ENCODE measurements at places on chromosomes 11 and 22.

- DNase-seq: no peak
Measured at GRCh38 chr22:25779890-25780289, 37.9 kb downstream of the MYO18B start.

DNA sequence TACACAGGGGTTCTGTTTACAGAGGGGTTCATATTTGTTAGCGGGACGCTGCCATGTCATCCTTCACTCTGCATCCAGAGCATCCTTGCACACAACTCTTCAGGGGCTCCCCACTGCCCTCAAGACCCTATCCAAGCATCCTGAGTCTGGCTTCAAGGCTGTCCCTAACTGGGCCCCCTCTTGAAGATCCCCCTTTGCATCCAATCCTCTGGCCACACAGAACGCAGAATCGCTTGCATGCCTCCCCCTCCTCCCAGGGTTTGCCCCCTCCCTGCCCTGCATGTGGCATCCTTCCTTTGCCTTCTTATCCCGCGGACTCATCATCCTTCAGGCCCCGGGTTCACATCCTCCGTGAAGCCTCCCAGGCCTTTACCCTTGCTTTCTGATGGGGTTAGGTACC lies 18.6 kb downstream of the C1QTNF6 start:
- DNase-seq: peak; percentile 20

DNA sequence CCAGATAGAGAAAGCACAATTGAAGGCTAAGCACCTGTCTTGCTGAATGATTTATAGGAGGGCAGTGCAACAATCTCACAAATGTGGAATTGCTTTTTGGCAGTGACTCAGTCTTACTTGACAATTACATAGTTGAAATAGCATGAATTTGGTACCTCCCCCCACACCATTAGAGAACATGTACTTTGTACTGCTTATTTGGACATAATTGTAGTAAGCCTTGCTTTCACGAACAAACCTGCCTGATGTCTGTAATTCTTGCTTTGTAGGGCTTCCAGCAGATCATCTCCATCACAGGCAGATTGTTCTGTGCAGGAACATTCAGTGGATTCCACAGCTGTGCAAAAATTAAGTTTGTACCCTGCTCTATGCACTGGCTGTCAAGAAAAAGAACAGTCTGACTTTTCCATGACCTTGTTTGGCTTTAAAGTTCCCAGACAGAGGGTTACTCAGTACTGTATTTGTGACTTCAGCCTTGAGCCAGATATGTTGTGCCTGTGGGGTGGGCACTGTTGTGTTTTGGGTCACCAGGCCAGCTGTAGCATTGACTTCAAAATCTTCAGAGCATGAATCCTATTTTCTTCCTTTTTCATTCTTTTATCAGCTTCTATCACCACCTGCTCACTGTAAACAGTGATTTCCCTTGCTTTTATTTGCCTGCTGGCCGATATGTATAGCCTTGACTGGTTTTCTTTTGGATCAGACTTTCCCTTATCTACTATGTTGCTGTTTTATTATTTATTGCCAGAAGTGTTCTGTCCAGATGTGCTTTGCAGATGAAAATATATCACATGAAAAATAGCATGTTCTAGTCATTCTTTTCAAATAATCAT lies 941.0 kb upstream of the CHORDC1 start:
- DNase-seq: no peak

- no peak for DNase-seq
Measured at GRCh38 chr11:92790366-92790765, 179.1 kb upstream of the MTNR1B start.

DNA sequence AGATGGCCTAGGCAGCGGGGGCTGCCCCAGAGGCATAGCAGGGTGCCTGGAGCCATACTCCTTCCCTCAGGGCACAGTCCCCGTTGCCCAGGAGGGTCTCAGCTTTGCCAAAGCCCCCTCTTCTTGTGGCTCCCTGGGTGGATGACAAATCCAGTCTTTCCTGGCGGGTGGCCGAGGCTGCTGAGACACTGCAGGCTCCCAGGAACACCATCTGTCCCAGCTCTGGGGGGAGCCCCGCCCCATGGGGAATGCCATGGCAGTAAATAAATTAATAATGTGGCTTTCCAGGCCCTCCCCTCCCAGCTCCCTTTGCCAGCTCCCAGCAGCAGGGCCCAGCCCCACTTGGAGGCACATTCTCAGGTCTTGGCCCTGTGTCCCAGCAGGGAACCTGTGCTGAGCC lies 45.0 kb downstream of the PDE2A start:
- DNase-seq: peak; percentile 76
